ENCODE measurements at places on chromosomes 6 and 20.

GRCh38 chr6:146673069-146673468 lies 74.3 kb downstream of the ADGB start:
- no peak for DNase-seq

DNA sequence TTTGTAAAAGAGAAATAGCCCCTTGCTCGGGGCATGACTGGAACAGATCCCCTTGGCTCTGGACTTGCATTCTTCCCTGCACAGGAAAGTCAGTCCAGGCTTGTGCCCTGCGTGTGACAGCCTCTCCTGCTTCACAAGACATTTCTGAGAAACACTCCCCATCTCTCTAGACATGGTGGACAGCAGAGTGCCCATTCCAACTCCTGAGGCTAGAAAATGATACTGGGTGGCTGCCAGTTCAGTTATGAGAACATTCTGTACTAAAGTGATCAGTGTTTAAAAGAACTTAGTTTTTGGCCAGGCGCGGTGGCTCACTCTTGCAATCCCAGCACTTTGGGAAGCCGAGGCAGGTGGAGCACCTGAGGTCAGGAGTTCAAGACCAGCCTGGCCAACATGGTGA lies 41.3 kb downstream of the TGM3 start:
- DNase-seq = no peak

DNA sequence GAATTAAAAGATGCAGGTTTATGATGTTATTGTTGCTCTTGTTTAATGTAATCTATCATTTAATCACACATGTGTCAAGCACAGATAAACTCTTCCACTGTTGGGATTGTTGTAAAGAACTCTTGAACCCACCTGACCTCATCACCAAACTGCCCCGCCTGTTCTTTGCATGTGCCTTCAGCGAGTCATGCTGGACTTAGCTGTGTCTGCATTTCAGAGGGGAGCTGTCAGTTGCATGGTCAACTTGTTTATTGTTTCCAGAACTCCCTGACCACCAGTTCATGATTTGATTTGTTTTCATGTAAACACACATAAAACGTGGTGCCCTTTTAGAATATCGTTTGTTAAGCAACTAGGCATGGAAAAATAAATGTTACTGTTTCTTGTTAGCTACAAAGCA lies 93.6 kb downstream of the KHDC1L start:
- no peak for DNase-seq

DNA sequence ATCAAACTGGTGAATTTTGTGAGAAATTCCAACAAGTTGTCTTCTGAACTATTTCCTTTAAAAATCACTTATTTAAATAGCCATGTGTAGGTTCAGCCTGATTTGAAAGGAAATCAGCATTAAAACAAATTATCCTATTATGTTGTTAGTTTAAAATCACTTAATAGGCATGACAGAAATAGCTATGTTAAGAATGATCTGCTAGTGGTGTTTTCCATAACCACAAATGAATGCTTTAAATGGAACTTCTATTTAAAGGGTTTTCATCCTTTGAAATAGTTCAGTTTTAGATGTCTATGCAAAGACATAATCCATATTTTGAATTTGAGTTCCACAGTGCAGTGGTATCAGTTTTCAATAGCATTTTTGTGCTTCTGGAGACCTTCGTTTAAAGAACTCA lies 120.1 kb downstream of the PLEKHG1 start:
- no peak for DNase-seq

DNA sequence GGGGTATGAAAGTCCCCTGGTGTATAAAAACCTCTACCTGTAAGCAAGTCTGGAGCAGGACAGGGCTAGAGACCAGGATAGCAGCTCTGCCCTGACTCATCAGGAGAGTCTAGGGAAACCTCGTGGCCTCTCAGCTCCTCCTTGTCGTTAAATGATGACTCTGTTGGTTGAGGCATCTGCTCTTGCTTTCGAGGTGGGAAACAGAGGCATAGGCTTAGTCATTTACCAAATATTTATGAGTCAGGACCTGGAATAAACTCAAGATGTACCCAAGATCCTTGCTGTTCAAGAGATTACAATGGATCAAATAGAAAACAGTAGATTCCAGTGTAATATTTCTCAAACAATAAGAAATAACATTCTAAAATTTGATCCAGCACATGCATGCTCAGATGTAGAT lies 5.5 kb downstream of the MANBAL start:
- DNase-seq = peak; percentile 92

DNA sequence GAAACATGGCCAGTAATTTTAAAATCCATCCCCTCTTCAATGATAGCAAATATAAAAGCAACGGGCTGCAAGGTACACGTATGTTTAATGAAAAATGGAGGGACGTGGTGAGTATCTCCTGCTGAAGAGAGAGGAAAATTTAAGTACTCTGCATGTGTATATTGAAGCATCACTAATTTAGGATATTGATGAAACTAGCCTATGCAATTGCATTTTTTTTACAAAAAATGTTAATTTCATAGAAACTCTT lies 362 bp upstream of the TMX4 start:
- DNase-seq = no peak

DNA sequence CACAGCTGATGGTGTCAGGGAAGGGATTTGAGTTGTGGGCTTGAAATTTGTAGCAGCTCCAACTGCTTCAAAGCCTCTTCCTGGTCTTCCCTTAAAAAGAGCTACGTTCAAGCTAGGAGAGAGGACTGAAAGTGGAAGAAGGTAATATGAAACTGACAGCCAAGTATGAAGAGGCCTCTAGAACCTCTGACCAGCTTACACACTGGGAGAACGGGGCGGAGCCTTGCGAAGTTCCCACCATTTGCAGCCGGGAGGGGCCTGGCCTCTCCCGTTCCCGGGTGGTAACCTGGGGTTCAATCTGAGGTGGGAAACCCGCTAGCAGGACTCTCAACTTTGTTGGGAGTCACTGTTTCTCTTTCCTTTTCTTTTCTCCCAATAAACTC lies 97.8 kb upstream of the PDE10A start:
- no peak for DNase-seq

- no peak for DNase-seq
Observed at GRCh38 chr20:6038256-6038655, 15.6 kb downstream of the LRRN4 start.

- no peak for DNase-seq
Observed at GRCh38 chr20:3767110-3767426, 485 bp downstream of the ADISSP start.

DNA sequence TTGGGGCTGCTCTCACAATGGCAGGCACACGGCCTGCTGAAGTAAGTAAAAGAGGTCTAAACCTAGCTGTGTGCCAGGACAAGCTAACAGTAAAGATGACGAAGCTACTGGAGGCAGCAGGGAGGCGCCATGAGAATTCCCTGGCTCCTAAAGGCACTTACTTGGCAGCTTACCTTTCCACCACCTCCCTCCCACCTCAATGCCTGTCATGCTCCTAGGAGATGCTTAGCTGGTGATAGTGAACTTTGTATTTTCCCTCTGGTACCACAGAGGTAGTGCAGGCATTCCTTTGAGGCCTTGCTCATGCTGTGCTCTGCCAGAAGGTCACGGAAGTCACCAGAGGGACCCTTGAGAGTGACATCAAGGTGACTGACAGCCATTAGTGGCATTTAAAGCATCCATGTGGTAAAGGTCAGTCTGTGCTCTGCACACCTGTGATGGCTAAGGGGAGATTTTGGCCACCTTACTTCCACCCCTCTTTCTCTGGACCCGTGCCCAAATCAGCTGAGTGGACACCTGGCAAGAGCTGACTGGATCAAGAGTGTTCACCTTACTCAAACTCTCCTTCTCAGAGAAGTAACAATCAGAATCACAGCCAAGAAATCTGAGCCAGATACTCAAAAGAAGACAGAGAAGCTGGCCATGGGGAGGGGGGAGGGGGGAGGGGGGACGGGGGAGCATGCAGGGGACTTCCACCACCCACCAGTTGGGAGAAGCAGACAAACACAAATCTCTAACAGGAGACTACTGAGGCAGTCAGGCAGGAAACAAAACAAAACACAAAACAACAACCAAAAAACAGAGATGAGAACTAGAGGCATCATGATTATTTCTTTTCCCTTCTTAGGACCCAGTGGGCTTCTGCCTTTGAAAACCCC lies 2.9 kb downstream of the FKBP1A start:
- no peak for DNase-seq

- DNase-seq = no peak
Observed at GRCh38 chr6:129667621-129668020, 42.4 kb downstream of the ARHGAP18 start.

DNA sequence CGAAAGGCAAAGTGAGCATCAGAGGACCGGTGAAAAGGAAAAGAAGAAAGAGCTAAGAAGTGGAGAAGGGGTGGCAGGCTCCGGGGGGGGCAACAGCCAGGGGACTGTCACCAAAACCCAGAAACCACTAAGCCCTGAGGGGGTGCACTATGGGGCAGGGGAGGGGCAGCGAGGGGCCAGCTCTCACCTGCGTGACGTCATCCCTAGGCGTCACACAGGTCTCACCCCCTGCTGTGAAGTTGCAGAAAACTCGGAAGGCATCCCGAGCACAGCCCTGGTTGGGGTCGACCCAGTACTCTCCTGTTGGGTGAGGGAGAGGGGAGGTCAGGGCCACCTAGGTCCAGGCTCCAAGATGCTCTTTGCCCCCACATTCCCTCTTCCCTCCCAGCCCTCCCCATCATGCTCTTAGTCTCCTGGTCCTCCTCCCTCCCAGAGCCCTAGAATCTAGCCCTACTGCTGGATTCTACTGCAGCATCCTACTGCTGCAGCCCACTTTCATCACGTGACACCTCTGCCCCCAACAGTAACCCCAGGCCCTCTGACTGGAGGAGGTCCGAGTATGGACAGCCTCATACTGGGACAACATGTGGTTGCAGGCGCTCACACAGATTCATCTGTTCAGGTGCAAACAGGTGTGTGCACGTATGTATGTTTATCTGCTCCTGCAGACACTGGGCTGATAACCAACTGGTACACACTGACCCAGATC lies 27.4 kb downstream of the COL11A2 start:
- no peak for DNase-seq

DNA sequence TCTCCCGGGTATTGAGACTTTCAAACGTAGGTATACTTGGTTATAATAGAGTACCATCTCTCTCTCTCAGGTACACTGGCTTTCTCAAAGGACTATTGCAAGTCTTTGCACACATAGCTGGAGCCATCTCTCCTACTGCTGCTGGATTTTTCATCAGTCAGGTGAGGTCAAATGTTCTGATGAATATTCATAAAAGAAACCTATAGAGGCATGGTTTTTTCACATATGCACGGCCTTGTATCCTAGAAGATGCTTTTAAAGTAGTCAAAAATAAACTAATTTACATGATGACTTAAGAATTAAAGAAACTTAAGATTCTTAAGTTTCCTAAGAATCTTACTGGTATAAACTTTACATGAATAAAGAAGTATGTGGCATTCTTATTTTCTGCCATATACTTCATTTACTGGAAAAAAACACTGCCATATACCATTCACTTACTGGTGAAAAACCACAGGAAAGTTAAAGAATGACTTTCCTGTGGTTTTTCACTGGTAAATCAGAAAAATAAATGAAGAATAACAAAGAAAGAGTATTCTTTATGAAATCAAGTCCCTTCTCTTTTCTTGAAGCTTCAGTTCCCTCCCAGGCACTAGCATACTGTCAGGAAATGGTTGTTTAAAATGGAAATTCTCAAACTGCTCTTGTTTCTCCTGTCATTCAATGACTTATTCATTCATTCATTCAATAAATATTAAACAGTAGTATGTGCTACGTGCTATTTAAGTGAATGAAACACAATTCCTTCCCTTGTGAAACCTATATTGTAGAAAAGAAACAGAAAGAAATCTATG lies 23.5 kb downstream of the SLC17A4 start:
- no peak for DNase-seq

DNA sequence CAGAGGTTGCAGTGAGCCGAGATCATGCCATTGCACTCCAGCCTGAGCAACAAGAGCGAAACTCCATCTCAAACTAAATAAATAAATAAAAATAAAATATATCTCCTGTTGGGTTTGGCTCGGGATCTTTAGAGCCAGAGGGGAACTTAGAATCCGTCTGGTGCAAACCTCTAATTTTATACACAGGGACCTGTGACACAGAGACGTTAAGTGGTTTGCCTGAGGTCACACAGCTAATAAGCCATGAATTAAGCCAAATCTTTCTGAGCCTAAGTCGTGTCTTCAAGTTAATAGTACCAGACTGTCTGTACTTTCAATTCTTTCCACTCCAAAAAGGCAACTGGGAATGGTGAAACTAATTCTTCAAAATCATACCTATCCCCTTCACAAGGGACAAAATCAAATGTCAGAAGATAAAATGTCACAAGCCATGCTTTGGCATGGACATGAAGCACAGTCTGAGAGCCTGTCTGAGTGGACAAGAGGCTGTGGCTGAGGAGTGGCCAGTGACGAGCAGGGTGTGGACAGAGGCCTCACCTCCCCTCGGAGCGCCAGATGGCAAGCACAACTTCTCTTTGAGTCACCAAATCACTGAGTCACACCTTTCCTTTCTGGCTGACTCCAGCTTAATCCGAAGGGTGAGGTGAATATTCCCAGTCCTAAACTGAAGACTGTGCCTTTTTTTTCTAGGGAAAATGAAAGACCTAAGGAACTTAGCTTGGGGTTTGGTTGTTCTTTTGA lies 177.4 kb downstream of the TFAP2A start:
- peak; percentile 84 for DNase-seq

- no peak for DNase-seq
Observed at GRCh38 chr6:169654598-169655391, 47.0 kb downstream of the WDR27 start.

- peak; percentile 90 for DNase-seq
Observed at GRCh38 chr6:36874443-36875249, at the start of gene PPIL1. TSS of gene PPIL1 (minus strand) at chr6:36874803. CDS start at chr6:36874772, 31 bp downstream.

DNA sequence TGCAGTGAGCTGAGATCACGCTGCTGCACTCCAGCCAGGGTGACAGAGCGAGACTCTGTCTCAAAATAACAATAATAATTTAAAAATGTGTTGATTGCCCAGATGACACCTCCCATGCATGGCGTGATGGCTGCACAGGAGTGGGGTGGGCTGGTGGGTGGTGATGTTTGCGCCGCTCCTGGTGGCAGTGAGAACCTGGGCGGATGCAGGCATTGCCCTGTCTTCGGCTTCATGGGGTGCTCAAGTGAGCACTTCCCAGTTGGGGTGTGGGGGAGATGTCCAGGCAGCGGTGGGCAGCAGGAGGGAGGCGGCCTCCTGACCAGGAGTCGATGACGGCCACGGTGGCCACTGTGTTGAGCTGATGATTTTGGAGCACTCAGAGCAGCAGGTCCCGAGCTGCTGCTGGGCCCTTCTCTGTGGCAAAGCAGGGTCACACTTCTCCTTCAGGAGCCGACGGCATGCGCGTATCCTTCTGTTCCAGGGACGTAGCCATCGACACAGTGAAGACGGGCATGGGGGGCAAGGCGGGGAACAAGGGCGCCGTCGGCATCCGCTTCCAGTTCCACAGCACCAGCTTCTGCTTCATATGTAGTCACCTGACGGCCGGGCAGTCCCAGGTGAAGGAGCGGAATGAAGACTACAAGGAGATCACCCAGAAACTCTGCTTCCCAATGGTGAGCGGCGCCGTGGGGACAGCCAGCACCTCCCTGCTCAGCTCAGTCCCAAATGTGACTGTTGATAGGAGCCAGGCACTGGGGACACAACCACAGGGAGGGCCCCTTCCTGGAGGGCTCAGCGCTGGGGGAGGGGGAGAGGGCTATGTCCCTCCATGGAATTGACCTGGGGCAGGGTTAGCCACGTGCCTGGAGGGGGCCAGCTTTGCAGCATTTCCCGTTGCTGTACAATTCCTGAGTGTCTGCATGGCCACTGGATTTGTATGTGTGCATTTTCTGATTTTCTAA lies 89.7 kb downstream of the SYNJ2 start:
- no peak for DNase-seq

Measured in LoVo (cell line).